Left lobe of liver (tissue), 2 donors: ENCODE measurements at places on chromosomes 4 and X.

GRCh38 chr4:25477221-25477620 lies 100.2 kb downstream of the ANAPC4 start:
- DNase-seq: no peak

DNA sequence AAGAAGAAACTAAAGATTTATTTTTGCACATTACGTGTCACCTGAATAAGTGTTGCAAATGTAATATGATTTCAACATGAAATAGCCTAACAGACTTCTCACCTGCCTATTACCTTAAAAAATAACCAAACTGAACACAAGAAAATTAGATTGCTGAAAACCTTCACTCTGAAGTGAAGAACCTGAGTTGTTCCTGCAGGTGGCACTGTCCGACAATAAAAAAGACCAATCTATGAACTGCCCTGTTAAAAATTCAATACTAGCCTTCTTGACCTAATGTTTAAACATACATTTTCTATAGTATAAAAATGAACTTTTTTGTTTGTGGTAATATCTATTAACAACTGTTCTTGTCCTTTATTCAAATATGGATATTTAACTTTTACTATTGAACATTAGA lies 69.2 kb upstream of the PNPLA4 start:
- no peak for DNase-seq

DNA sequence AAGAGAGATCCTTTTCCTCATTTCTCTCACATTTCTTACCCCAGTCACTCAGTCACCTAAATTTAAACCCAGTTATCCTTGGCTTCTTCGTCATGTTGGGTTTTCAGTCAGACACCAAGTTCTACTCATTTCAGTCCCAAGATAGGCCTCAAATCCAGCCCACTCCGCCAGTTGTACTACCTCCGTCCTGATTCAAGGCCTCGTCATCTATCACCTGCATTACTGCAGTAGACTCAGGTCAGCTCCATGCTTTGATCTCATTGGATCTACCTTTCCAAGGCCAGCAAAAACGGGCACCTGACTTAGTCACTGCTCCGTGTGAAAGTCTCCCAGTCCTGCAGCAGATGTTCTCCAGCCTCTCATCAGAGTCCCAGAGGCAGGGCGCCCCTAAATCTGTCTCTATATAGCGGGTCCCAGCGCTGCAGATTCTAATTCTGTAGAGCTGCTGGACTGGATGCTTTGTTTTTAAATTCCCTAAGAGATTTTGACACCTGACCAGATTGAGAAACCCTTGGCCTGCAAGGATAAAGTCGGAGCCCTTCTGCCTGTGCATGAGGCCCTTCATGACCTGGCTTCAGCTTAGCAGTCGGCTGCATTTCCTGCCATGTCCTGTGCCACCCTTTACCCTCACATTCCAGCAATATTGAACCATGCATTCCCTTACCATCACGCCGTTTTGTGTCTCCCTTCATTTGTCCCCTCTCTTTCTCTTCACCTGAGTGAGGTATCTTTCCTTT lies 53.7 kb downstream of the ZFX start:
- DNase-seq: no peak

DNA sequence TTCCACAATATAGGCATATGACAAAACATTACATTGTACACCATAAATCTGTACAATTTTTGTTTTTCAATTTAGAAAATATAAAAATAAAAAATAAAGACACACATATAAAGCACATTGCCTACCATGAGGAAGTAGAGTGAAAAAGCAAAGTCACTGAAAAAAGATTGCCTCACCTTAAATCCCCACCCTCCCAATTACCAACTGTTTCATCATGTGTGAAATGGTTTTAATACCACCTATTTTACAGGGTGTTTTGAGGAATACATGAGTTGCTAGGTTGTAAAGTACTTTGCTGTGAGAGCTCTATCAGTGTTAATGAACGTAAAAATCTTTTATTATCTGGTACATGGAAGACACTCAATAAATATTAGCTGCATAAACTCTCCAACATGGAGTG lies 373.6 kb upstream of the NDST3 start:
- DNase-seq: no peak

GRCh38 chr4:110504084-110504435 lies 28.1 kb downstream of the ENPEP start:
- DNase-seq: no peak

DNA sequence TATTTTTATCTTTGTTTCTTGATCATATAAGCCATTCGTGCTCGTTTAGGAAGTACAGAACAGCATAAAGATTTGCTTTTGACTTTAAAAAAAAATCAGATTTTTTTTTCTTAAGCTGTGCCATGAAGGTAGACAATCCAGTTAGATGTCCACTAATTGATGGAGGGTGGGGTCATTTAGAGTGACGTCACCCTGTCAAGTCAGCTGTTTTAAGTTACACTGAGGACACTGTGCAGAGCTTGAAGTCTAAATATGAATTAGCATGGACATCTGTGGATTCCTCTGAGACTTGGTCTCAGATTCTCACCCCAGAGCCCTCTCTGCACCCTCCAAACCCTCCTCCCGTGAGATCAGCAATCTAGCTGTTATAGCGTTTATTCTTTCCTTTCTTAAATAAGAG lies 63.9 kb downstream of the ENPP6 start:
- DNase-seq: no peak

GRCh38 chr4:96681218-96681617 lies 841.3 kb downstream of the PDHA2 start:
- no peak for DNase-seq

DNA sequence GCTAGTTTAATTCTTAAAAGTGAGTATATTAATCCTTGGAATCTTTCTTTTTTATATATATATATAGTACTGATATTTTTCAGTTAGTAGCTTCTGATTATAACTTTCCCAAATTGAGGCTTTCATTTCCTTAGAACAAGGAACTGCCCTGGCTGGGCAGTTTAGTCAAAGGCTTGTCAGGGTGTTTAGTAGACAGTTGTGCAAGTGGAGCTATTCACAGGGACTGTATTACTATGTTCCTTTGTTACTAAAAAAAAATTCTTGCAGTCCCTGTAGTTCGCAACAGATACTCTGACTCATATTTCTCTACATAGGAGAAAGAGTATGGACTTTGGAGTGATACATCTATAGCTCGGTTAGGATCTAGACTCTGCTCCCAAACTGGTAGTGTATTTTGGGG lies 20.8 kb downstream of the USO1 start:
- no peak for DNase-seq
